ENCODE measurements at places on chromosomes 4 and X.

GRCh38 chr4:53476232-53477037 lies 99.0 kb downstream of the FIP1L1 start:
- no peak for DNase-seq

DNA sequence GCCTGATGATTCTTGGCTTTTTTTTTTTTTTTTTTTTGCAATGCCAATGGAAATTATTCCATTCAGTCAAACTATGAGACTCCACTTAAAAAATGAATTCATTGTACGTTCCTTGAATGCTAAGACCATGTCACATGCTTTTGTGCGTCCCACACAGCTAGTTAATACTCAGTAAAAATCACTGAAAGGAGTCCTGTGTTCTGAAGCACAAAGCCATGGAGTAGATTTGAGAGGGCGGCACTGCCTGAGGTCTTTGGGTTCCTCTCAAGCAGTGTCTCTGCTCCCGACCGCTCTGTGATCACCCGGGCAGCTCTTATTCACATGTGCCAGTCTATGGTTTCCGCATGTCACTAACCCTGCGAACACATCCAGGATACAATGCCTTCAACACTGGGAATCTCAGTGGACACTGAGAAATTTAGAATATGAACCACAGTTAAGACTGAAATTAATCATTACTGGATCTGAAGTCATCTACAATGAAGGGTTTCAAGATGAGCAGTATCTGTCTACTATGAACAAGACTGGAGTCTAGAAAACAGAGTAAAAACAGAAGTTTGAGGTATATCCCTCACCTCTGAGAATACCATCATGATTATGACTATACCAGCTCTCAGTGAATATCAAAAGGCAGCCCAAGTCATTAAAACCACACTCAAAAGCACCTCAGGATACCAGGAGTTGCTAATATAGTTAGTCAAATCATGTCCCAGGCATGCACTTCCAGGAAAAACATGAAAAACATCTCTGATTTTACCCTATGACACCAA lies 193.0 kb downstream of the MGST2 start:
- DNase-seq, result no peak

DNA sequence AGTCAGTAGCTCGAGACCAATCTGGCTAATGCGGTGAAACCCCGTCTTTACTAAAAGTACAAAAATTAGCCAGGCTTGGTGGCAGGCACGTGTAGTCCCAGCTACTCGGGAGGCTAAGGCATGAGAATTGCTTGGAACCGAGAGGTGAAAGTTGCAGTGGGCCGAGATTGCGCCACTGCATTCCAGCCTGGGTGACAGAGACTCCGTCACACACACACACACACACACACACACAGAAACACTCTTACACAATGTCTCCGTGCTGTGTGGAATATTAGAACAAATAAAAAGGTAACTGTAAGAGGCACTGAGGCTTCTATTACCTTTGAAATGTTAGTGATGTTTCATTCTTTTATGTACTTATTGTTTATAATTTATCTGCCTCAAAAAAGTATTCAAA lies 326.6 kb downstream of the GPAT3 start:
- no peak for DNase-seq

GRCh38 chr4:7850489-7850888 lies 89.2 kb downstream of the AFAP1 start:
- no peak for DNase-seq

DNA sequence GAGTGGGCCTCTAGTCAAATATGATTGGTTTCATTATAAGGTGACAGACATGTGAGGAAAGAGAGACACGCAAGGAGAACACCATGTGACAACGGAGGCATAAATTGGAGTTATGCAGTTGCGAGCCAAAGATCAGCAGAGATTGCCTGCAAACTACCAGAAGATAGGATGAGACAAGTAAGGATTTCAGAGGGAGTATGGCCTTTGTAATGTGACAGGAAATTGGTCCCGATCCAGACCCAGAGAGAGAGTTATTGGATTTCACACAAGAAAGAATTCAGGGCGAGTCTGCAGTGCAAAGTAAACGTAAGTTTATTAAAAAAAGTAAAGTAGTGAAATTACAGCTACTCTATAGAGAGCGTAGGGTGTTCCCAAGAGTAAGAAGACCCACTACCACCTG lies 35.7 kb upstream of the NDST4 start:
- DNase-seq, result no peak

DNA sequence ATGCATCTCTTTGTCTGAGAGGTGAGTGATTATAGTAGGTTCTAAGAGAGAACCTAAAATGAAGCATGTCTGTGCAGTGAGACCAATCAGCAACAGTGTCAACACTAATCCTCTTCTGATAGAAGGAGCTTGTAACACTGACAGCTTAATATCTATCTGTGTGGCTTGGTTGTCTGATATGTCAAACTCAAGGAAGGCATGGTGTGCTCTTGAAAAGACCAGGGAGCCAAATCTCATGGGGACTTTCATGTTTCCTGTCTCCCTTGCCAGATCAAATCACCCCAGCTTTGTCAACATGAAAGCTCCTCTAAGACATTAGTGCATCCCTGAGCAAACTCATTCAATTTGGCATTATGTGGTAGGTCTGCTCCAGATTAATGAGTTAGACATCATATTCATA lies 95.4 kb downstream of the ANOS1 start:
- DNase-seq, result no peak

DNA sequence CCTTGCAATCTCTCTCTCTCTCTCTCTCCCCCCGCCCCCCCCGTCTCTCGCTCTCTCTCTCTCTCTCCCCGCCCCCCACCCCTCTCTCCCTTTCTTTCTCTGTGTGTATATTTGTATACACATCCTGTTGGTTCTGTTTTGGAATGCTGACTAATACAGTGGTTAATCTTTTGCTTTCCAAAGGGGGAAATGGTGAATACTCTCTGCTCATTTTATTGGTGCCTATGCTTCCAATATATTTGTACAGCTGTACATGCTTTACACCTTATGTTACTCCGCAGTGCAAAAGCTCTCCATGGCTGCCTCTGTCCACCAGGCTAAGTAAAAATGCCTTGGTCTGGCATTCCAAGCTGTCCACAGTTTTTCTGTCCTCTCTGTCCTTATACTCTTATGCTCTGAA lies 158.8 kb downstream of the RBMX2 start:
- DNase-seq, result no peak

- DNase-seq, result no peak
Observed at GRCh38 chr4:53421791-53422190, 44.4 kb downstream of the FIP1L1 start.

GRCh38 chr4:123777373-123777772 lies 380.8 kb downstream of the SPRY1 start:
- DNase-seq, result no peak

- no peak for DNase-seq
Observed at GRCh38 chr4:87251106-87251505, 30.7 kb upstream of the KLHL8 start.

- no peak for DNase-seq
Observed at GRCh38 chr4:112771-113170, 11.5 kb upstream of the ZNF718 start.

DNA sequence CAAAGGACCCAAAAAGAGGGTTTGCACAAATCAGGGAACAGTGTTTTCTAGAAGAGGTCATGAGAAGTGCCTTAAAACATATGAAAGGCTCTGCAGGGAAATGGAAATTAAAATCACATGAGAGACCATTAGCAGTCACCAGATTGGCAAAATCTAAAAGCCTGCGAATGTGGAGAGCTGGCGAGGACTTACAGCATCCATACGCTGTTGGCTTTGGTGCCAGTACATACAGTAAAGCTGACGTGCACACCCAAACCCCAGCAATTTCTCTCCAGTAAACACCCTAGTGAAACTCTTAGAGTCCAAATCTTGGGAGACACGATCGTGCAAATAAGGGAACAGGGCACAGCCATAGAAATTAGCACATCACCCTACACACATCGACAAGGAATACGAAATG lies 25.4 kb upstream of the PPP2R2C start:
- DNase-seq, result no peak

- no peak for DNase-seq
Observed at GRCh38 chr4:24777536-24778463, 17.6 kb upstream of the SOD3 start.

All from iPS DF 6.9 (cell line).